ENCODE measurements at places on chromosomes 2 and 18. TPM values are rescaled to one million over a fixed set of nuclear protein-coding genes. Genes with fewer than 3 reads are reported as not detected.

The GALR1 gene
- not detected for total RNA-seq

The NAT8 gene
- total RNA-seq, result not detected

GRCh38 chr2:36356298-36356989, 866 bp downstream of the CRIM1 start:
- DNase-seq, result peak; percentile 78

DNA sequence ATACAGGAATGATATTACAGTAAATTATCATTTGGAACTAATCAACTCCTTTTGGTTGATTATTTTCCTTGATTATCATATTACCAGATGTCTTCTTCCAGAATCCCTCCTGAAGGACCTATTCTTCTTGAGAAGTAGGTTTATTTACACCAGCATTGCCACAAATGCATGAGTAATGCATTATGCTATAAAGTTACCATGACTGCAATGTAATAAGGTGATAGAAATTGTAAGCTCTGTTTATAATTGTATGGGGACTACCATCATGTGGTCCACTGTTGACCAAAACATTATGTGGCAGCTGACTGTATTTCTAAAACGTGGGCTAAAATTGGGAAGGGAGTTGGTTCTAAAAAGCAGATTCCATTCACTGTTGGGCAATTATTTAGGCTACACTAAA, 602.2 kb downstream of the NYAP2 start:
- no peak for DNase-seq

DNA sequence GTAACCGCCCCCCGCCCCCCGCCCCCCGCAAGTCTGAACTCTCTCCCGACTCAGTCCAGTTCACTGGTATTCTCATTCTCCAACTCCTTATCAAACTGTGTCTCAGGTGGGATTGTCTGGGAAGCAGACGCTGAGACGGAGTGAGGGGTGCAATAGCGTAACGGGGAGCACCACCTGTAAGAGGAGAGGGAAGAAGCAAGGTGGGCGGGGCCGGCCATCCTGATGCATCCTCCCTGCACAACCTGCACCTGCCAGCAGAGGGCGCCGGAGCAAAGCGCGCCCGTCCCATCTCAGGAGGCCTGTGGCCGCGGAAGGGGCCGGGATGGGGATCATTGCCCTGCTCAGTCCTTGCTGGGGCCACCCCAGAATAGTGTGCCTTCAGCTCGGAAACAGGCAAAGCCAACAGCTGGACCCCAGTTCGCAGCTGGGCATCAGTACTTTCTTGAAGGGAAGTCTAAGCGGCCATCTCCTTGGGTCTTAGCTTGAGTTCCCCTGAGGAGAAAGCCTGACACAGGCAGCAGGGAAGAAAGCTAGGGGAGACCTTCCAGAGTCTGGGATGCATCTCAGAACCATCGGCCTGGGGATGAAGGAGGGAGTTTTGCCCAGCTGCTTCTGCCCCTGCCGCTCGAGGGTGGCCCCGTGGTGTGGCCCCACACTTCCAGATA, 208.0 kb downstream of the TFCP2L1 start:
- peak; percentile 90 for DNase-seq

GRCh38 chr18:21865043-21865442, 124.5 kb downstream of the MIB1 start:
- no peak for DNase-seq

DNA sequence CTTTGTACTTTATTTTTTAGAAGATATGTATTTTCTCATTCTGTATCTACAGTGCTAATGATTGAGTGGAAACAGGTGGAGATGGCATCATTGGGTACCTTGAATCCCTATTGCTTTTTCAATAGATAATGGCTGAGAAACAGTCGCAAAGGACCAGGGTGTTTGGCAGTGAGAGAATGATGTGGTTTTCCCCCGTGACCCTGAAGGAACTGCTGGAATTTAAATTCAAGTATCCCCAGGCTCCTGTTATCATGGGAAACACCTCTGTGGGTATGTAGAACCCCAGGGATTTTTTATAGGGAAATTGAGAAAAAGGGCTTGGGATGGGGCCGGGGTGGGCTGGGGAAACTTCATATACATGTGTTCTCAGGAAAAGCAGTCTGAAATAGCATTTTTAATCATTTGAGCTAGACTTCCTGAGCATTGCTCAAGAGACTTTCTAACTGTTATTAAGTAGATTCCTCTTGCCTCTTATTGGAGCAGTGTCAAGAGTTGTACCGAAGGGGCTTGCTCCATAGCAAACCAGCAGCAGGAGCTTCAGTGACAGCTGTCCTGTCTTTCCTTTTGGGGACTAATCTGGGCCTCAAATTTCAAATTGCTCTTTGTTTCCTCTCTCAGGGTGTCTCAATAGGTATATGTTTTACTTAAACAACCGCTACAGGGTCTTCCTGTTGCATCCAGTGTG, 18.9 kb downstream of the AOX1 start:
- no peak for DNase-seq

- no peak for DNase-seq
These were observed 45.9 kb upstream of the ROCK2 start for GRCh38 chr2:11390399-11390658.

- no peak for DNase-seq
These were observed 73.1 kb downstream of the RTP5 start for GRCh38 chr2:241942416-241943208.

DNA sequence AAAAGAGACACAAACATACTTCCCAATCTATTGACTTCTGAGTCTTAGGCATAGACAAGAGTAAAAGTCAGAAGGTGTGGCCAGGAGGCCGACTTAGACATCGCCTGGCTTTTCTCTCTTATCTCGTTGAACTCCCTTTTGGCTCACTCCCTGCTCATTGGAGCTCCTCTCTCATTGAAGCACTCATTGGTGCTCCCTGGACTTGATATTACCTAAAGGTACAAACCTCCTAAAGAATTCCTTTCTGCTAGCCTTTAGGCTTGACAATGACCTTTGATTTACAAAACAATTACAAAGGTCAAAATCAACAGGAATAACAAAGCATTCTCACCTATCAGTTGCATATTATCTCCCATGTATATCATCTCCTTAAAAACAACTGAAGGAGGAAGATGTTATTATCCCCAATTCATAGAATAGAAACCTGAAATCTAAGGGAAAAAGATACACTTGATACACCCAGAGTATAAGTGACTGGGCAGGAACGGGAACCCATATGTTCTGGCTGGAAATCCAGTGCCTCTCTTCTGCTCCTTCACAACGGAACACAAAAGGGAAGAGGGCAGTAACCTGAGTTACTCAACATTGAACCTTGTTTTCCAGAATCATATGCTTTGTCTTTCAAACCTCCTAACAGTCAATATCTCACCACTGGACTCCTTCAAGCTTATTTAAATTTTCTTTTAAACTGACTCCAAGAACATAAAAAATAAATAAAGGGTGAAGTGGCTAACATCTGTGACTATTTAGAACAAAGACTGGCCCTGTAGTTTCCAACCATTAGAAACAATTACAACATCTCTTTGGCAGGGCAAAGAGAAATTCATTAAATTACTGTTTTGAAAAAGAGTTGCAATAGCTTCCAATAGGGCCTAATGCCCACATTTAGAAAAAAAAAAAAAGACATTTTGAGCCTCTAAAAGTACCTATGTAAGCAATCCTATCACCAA, 1247.9 kb downstream of the LRP1B start:
- no peak for DNase-seq

DNA sequence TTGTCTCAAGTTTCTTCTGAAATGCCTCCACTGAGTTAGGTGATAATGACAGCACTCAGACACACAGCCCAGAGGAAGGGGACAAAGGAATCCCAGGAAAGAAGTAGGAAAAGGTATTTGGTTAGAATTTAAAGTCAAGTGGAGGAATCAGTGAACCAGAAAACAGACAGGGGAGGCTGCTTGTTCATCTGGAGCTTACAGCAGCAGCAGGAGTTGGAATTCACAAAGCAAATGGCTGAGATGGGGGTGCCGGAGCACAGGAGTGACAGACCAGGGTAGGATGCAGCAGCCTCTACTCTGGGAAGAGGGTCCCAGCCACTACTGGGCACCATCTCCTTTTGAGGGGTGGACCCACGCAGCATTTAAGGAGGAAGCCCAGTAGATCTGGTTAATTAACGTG, 104.8 kb downstream of the ST6GAL2 start:
- DNase-seq, result no peak

DNA sequence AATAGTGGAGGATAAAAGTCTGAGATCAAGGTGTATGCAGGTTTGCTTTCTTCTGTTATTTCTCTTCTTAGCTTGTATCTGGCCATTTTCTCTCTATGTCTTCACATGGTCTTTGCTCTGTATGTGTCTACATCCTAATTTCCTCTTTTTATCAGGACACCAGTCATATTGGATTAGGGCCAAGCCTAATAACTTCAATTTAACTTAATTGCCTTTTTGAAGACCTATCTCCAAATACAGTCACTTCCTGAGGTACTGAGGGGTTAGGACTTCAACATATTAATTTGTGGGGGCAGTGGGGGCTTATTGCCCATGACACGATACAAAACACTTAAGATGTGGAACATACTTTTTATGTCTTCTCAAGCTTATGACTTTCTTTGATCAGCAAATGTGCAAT, 632.9 kb upstream of the CELF4 start:
- no peak for DNase-seq

DNA sequence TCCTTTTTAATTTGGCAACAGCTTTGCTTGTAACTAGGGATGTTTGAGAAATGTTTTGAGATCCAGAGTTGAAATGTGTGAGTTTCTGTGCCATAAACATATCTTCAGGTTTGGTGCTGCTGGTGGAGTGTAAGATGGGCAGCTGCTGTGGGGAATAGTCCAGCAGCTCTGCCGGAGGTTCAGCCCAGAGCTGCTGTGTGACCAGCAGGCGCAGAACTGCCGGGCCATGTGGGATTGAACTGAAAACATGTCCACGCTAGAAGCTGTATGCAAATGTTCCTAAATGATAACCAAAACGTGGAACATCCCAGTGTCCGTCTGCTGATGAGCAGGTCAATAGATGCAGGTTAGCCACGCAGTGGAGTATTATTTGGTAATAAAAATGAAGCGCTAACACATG, 99.6 kb downstream of the DGKD start:
- no peak for DNase-seq

DNA sequence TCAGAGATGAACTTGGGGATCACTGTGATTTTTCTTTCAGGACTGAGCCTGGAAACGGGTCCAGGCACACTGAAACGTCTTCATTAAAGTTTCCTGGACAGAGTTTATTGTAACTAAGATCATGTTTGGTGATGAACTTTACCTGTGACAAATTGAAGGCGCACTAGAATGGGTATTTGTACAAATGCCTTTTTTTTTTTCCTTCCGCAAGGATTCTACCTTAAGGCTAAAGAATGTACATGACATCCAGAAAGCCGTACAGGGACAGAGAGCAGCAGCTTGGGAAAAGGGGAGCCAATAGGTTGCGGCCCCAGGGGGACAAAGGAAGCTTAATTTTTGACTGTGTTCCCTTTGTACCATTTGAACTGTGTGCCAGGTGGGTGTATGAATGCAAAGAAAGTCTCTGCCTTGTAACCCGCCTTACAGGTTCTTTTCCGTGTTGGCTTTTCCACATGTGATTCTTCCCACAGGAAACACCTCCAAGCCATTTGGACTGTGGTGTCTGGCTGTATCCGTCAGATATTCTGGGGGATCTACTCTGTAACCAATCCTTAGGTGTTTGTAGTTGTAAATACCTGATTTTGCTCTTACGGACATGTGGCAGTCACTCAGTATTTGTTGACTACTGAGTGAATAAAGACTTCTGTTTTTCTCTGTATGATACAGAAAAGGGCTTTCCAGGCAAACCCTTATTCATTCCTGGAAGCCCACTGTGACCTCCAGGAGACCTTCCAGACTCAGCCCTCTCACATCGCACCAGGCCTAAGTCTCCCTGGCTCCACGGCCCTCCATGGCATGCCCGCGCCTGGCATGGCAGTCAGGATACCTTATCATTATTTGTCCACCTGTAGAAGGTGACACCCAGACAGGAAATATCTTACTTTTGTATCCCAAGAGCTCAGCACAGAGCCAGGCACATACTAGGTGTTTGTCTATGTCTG, 1.1 kb downstream of the LRRFIP1 start:
- no peak for DNase-seq

- DNase-seq, result no peak
These were observed 39.9 kb upstream of the TSPYL6 start for GRCh38 chr2:54295911-54296310.

GRCh38 chr2:62774555-62775366, 69.2 kb downstream of the EHBP1 start:
- no peak for DNase-seq

GRCh38 chr2:204665771-204666170, 120.5 kb downstream of the PARD3B start:
- DNase-seq, result no peak

DNA sequence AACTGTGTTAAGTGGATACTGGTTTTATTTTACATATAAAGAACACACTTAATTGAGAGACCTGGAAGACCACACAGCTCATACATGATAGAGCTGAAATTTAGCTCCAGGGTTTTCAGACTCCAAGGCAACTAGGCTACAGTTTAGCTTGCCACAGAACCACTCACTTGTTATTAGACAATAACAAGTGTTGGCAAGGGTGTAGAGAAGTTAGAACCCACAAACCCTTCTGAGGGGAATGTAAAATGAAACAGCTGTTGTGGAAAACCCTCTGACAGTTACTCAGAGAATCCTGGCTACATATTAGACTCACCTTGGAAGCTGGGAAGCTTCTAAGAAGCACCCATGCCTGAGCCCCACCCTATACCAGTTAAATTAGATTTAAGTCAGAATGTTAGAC, 75.3 kb downstream of the MAP3K20 start:
- DNase-seq, result no peak

DNA sequence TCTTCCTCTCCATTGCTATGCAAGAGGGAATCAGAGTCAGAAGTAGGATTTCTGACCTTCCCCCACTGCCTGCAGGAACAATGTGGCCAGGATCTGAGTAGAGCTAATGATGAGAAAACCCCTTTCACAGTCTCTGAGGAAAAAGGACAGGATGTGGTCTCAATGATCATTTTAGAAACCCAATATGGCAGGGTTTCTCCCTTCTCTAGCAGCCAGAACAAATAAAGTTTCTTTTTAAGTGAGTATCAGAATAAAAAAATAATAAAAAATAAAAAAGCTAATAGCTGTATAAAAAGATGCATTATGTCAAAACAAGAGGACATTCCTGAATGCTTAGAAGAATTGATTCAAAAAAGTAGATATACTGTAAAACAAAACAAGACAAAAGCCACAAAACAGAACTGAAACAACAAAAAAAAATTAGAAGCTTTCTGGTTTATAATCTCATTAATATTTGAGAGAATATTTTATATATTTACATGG, 1124.9 kb upstream of the ZEB2 start:
- no peak for DNase-seq

DNA sequence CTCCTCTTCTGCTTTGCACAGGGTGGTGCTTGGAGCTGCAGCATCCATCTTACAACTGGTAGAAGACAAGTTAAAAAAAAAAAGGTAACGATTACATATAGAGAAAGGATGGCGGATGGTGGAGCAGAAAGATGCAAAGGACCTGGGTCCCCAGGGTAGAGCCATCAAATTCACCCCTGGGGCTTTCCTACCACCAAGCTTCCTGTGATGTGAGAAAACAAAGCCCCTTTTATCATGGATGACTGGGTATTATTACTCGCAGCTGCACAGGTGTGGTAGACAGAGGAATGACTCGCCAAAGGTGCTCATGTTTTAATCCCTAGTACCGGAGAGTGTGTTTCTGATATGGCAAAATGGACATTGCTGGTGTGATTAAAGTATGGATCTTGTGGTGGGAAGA, 1.3 kb upstream of the ACOXL start:
- DNase-seq, result no peak
